Stimulated activated CD8-positive, alpha-beta memory T cell treated with anti-CD3 and anti-CD28 coated beads, Interleukin-4, amount 100 ng/mL, for 1 hour (primary cell): ENCODE measurements at places on chromosomes 2 and 18.

DNA sequence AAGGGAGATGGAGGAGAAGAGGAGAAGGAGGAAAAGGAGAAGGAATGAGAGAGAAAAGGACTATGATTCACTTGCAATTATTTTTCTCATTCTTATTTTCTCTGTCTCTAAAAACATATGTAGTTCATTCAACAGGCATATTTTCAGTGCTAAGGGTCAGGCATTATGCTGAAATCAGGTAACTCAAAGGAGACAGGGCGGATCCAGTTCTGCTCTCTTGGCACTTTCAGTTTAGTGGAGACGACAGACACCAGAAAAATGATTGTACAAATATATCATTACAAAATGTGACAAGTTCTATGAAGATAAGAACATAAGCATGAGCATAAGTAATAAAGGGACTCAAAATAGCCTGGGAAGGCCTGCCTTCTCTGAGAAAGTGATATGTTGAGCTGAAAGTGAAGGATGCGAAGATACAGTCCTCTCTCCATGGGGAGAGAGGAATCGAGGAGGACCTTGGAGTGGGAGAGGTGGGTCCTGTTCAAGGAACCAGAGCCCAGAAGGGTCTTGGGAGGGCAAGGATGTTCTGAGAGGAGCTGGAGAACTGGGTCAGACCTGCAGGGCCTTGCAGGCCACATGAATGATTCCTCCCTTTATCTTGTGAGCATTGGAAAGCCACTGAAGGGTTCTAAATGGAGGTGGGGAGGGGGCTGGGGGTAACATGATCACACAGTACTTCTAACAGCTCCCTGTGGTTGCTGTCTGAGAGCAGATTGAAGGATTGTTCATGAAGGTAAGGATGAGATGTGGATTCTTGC lies 58.6 kb upstream of the TMEM17 start:
- DNase-seq = no peak

- no peak for DNase-seq
These were observed 14.8 kb downstream of the COL5A2 start for GRCh38 chr2:189164746-189165145.

DNA sequence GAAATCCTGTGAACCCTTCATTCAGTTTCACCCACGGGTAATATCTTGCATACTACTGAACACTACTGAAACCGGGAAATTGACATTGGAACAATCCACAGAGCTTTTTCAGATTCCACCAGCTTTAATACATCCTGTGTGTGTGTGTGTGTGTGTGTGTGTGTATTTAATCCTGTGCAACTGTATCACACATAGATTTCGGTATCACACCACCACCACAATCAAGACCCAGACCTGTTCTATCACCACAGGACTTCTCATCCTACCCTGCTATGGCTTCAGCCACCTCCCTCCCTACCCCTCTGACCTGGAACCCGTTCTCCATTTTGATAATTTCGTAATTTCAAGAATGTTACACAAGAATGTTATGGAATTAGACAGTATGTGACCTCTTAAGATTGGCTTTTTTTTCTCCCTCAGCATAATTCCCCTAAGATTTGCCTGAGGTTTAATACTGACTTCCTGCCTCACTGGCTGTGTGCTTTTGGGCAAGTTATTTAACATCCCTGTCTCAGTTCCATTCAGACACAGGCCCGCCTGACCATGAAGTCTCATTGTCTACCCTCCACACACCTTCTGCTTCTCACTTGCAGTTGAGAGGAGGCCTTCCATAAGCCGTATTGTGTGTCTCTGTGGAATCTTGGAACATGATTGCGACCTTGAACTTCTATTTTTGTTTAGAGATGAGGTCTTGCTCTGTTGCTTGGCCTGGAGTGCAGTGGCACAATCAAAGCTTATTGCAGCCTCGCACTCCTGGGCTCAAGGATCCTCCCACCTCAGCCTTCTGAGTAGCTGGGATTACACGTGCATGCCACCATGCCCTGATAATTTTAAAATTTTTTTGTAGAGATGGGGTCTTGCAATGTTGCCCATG lies 14.4 kb upstream of the TMEM131 start:
- no peak for DNase-seq

DNA sequence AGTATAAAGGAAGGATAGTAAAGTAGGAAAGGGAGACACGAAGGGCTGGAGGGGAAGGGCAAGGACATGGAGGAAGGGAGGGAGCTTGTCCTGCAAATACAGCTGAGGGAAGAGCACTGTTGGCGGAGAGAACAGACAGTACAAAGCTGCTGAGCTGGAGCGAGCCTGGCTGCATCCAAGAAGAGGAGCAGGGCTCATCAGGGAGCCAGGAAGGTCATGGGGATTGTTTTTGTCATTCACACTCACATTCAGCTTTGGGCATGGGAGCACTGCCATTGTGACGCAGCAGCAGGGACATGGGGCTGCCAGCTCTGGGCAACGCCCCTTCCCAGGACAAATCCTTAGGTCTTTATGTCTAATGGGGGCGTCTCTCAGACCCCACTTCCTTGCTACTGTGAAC lies 125.1 kb downstream of the COPS8 start:
- no peak for DNase-seq

DNA sequence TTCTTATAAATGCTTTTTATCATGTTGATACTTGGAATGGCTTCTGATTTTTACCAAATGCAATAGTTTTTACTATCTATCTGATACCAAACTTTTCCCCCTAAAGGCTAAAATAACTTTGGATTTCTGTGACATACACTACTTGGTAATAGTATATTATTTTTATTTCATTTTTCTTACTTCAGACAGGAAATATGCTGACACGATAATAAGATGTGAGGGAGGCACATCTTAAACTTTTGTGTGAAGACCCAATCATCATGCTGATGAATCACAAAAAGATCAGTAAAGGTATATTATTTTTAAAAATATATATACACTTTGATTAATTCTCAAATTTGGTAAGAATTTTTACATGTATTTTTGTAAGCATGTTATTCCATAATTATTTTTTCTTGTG lies 122.8 kb downstream of the TGIF1 start:
- DNase-seq = no peak

DNA sequence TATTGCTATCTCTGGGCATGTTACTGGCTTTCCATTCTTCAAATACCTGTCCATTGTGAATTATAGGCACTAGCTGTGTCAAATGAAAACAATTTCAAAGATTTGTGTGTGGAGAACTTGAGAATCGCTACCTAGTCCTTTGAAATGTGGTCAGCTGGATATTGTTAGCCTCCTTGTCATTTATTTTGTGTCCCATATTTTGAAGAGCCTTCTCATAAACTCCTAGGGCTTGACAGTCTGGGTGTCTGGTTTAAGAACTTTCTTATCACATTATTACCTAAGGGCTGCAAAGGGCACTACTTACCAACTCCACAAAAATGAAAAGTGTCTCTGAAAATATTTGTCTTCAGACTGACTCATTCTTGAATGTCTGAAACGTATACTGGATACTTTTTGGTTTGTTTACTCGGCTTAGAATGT lies 50.2 kb downstream of the COL4A3 start:
- no peak for DNase-seq

GRCh38 chr18:73670039-73670438 lies 477.6 kb downstream of the FBXO15 start:
- DNase-seq = no peak

GRCh38 chr2:32947484-32948143 lies 861 bp downstream of the LTBP1 start:
- no peak for DNase-seq

GRCh38 chr2:36420569-36421181 lies 65.1 kb downstream of the CRIM1 start:
- no peak for DNase-seq

DNA sequence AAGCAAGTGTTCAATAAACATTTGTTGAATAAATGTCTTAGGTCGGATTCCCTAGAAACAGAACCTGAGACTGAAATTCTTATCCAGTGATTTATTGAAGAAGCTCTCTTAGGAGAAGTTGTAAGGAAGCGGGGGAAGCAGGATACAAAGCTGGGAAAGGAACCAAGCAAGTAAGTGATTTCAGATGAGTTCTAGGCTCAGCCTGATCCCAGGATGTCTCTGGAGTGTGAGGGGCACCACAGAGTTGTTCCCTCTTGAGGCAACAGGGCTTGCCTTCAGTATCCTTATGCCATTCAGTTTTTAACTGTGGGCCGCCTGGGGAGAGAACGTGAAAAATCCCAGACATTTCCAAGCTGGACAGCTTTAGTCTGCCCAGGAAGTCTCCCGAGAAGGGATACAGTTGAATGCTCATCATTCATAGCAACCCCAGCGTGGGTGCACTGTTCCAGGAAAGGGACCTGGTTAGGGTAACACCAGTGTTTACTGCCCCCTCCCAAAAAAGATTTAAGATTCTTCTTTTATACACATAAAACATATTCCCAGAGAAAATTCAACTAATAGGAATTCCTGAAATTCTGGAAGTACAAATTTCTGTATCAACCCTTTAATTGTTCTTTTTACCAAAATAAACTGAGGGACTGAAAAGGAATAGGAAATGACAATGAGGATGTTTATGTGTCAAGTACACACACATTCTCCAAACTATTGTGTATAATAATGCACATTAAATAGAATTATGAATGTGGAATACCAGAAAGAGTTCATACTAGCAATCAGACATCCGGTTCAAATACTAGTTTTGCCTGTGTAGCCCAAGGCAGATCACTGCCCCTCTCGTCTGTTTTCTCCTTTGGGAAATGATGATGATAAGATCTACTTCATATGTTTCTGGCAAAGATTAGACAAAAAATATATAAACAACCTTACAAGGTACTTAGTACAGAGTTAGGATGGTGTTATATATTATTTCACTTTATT lies 592.1 kb upstream of the CDH2 start:
- DNase-seq = no peak

DNA sequence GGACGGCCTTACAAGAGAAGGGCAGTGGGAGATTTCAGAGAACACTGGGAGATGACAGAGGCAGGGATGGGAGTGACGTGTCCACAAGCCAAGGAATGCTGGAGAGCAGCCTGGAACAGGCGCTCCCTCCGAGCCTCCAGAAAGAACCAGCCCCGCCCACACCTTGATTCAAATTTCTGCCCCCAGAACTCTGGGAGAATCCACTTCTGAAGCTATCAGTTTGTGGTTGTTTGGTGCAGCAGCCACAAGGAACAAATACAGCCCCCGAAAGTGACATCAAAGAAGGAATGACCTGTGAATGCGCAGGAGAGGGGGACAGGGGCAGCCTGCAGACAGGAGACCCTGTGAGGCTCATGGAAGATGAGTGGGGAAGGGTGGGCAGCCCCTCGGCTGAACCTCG lies 67.3 kb downstream of the TWIST2 start:
- no peak for DNase-seq

GRCh38 chr2:238433941-238434845 lies 7.5 kb downstream of the ASB1 start:
- DNase-seq = no peak

GRCh38 chr18:62018034-62018758 lies 125.4 kb upstream of the RNF152 start:
- DNase-seq = no peak

- DNase-seq = no peak
These were observed 831.3 kb downstream of the CPS1 start for GRCh38 chr2:211387734-211388133.
